ENCODE measurements at places on chromosomes 2 and 18.
A peak's percentile ranks its signal among the peaks of the same experiment; 100 is the strongest.

GRCh38 chr18:68406761-68407160, 308.1 kb downstream of the TMX3 start:
- no peak for DNase-seq

- no peak for DNase-seq
Measured at GRCh38 chr2:23508066-23508390, 123.0 kb downstream of the KLHL29 start.

- DNase-seq = peak; percentile 58
Measured at GRCh38 chr18:77131652-77132368, 773 bp downstream of the MBP start.

- no peak for DNase-seq
Measured at GRCh38 chr2:95271381-95271971, 2.8 kb upstream of the PROM2 start.

- DNase-seq = no peak
Measured at GRCh38 chr2:28434600-28434989, 41.9 kb downstream of the FOSL2 start.

- no peak for DNase-seq
Measured at GRCh38 chr18:55731594-55732042, 143.6 kb upstream of the TCF4 start.

- DNase-seq = no peak
Measured at GRCh38 chr2:189803431-189803830, 19.2 kb downstream of the PMS1 start.

DNA sequence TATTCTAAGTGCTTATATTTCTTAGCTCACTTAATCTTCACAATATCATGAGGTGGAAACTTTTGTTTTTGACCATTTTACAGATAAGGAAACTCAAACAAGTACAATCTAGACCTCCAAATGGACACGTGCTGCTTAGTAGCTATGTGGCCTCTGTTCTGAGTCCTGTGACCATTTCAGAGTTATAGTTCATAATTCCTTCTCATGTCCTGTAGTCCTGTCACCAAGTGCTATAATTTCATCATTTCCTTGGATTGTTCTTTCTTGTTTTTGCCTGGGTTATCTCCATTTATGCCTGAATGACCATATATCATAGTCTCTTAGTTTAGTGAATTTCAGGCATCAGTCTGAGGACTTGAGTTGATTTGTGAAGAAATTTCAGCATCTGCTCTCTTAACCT, 91.7 kb downstream of the NUP35 start:
- no peak for DNase-seq

GRCh38 chr2:116819355-116819754, 995.1 kb upstream of the DDX18 start:
- DNase-seq = no peak

DNA sequence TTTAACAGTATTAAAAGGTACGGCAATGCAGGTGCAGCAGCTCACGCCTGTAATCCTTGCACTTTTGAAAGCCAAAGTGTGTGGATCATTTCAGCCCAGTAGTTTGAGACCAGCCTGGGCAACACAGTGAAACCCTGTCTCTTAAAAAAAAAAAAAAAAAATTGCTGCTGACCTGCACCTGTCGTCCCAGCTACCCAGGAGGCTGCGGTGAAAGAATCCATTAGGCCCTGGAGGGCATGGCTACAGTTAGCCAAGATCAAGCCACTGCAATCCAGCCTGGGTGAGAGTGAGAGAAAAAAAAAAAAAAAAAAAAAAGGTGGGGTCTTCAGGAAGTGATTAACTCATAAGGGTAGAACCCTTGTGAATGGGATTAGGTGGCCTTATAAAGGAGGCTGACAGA, 12.8 kb downstream of the CUL3 start:
- no peak for DNase-seq

GRCh38 chr2:118940486-118941120, 1.4 kb upstream of the MARCO start:
- DNase-seq = no peak

DNA sequence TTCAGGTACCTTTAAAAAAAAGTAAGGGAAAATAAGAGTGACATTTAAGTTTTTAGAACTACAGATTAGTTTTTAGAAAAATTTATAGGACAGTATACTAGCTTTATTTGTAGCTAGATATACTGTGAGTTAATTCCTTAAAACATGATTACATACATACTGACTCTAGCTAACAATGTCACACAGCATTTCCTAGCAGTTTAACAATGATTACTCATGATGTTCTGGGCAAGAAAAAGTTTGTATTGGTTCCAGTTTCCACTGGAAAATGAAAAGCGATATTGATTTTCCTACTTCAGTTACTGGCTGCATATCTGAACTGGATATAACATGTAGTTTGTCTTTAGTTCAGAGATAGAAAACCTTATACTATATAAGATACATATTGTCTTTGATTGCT, 19.4 kb downstream of the SLC39A6 start:
- DNase-seq = no peak

- DNase-seq = no peak
Measured at GRCh38 chr18:9714266-9715087, 6.4 kb downstream of the RAB31 start.

- no peak for DNase-seq
Measured at GRCh38 chr2:54490863-54491262, 34.7 kb downstream of the SPTBN1 start.

- no peak for DNase-seq
Measured at GRCh38 chr2:48984922-48985321, 169.4 kb downstream of the FSHR start.

DNA sequence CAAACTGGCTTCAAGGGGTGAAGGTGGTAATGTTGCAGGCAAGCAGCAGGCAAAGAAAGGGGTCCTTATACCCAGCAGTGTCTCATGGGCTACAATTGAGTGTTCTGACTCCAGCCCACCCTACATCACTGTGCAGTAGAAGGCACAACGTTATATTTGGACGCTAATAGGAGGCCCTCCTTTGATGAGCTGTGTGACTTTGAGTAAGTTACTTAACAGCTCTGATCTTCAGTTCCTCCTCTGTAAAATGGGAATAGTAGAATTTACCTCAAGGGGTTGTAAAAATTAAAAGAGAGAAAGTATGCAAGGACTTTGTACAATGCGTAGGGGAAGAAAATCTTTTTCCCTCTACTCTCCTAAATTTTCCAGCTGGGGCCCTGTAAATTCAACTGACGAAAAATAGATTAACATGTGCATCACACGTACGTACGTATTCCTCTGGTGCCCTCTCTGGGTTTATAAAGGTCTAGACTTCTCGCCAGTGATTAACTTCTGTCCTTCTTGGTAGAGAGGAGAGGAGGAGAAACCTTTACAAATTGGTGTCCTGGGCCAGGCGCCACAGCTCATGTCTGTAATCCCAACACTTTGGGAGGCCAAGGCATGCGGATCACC, 57.6 kb upstream of the REL start:
- DNase-seq = no peak

- DNase-seq = no peak
Measured at GRCh38 chr2:142290931-142291330, 160.1 kb upstream of the LRP1B start.

DNA sequence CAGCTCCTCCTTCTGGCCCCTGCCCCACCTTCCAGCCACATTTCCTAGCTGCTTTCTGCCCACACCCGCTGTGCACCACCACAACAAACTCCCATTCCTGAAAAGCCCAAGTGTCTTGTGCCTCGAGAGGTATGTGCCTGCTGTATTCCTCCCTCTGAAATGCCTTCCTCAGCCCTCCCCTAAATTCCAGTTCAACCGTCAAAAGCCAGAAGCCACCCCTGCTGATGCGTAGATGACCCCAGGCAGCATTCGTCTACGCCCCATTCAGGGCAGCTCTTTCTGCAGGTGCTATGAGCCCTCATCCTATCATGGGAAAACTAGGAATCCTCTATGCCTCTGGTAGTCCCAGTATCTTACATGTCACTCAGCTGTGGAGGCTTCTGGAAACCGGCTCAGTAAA, 71.7 kb downstream of the DNMT3A start:
- DNase-seq = no peak

GRCh38 chr2:201790291-201790690, 9.6 kb upstream of the ALS2 start:
- no peak for DNase-seq

DNA sequence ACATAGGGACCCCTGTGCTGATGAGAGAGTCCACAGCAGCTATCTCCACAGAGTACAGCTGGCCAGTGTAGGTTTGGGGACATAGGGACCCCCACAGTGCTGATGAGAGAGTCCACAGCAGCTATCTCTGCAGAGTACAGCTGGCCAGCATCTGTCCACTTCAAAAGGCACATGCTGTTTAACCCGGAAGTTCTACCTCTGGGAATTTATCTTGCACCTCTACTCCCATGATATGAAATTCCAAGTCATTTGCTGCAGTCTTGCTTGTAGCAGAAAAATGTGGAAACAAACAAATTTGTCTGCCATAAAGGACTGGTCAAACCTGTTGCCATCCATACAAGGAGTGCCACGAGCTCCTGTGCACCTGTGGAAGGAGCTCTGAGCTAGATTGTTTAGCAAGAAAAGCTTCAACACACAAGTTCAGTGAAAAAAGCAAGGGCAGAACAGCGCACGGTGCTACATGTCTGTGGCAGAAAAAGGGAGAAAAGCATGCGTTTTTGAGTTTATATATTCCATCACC, 33.1 kb downstream of the LRRFIP1 start:
- no peak for DNase-seq

DNA sequence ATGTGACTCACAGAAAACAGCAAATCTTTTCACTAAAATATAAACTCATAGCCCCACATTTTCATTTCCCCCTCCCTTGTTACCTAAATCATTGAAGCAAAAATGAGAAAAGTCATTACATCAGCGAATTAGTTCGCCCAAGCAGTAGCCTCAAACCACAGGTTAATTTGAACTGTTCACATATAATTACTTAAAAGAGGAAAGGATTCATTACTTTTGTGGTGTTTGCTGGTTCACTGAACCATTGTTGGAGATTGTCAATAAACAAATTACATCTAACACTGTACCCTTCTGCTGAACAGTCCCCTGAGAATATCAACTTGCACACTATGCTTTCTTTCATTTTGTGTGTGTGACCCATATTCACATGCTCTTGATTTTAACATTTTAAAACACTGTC, 238.7 kb downstream of the ERBB4 start:
- no peak for DNase-seq

- no peak for DNase-seq
Measured at GRCh38 chr2:9196637-9197036, 10.0 kb upstream of the ASAP2 start.

- no peak for DNase-seq
Measured at GRCh38 chr18:63979409-63979920, 9.6 kb downstream of the SERPINB8 start.

DNA sequence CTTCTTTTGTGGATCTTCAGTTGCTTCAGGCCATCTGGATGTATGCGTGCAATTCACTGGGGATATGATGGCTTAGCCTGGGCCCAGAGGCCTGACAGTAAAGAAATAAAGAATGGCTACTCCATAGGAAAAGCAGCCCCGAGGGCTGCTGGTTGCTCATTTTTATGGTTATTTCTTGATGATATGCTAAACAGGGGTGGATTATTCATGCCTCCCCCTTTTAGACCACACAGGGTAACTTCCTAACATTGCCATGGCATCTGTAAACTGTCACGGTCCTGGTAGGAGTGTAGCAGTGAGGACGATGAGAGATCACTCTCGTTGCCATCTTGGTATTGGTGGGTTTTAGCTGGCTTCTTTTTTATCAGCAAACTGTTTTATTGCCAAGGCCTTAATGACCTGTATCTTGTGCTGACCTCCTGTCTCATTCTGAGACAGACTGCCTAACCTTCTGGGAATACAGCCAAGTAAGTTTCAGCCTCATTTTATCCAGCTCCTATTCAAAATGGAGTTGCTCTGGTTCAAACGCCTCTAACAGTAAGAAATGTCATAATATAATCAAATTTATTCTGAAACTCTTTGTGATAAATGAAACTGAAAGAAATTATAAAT, 60.5 kb downstream of the DSEL start:
- DNase-seq = no peak

DNA sequence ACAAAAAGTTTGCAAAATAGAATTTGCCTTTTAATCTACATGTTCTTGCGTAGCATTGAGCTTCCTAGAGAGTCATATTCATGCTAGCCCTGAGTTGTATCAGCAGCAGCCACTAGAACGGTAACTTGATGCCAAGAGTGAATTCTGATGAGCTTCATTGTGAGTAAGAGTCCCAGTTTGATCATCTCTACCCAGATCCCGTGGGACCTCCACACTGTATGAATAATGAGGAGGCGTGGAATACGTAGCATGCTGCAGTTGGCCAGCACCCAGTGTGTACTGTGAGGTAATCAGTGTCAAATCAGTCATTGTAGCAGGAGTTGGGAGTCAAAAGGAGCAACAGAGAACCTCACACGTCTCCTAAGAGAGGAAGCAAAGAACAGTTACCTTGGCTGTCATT, 197.9 kb downstream of the NEDD4L start:
- DNase-seq = no peak

DNA sequence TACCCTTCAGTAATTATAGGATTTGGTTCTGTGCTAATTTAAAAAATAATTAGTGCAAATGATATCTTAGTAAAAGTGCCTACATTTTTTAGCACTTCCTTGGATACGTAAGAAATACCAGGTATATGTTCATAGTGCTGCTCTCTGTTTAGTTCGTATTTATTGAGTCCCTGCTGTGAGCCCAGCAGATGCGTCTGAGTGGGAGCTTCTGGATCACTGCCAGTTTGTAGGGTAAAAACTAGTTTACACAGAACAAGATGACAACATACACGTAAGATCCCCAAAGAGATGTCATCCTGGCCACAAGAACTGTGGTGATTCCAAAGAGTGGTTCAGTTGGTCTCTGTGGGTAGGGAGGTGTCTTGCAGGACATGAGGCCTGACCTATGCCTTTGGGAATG, 103.2 kb downstream of the CTIF start:
- DNase-seq = no peak

- DNase-seq = no peak
Measured at GRCh38 chr18:74248595-74248994, 43.2 kb downstream of the CYB5A start.

DNA sequence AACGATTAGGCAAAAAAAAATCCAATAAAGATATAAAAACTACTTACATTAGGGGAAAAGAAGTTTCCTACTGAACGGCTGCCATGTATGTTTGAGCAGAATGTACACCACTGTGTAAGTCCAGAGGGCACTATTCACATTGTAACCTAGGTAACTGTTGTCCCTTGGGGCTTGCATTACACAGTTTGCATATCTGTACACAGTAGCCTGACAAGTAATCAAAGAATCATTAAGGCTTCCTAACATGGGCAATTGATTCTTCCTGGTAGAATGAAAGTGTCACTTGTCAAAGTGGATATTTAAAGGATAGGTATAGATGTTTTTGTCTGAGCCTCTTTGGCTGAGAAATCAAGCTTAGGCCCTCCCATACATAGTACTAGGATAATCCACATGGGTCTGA, 39.1 kb downstream of the PLEK start:
- DNase-seq = no peak

- DNase-seq = no peak
Measured at GRCh38 chr2:29662861-29663260, 258.5 kb downstream of the ALK start.

- DNase-seq = no peak
Measured at GRCh38 chr2:181790716-181791649, 100.5 kb upstream of the ITPRID2 start.

Measured in NK-92 treated with Interleukin-12 subunit alpha and Interleukin-12 subunit beta, amount 100 ng/mL, for 24 hours (cell line).